ENCODE measurements at places on chromosomes 4 and X.

- DNase-seq: no peak
Measured at GRCh38 chr4:23038626-23039491, 346.1 kb downstream of the GBA3 start.

DNA sequence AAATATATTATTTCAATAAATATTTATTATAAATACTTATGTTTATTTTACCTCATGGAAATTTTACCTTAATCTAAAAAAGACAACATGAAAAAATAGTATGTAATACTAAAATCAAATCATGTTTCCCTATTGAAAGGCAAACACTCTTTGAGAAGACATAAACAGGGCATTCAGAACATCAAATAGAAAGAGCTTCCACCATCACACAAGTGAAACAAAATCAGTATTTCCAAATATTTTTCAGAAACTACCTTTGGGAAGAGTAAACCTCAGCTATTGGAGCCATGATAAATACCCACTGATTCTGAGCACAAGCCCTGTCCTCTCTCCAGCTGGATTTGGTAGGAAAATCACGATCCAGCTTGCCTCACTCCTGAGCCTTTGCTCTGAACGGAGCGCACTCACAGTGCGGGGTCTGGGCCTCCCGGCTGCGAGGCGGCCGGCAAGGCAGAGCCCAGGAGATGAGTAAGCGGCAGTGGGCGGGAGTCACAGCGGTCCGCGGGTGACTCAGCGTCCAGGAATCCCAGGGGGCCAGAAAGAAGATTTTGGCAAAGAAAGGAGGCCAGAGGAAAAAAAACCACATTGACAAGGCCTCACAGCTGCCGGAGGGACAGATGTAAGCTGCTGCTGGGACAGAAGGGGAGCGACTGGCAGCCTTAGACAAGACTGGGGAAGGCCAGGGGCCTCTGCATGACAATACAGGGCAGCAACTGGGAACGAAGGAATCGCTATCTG, 14.7 kb upstream of the ANXA5 start:
- DNase-seq: no peak

DNA sequence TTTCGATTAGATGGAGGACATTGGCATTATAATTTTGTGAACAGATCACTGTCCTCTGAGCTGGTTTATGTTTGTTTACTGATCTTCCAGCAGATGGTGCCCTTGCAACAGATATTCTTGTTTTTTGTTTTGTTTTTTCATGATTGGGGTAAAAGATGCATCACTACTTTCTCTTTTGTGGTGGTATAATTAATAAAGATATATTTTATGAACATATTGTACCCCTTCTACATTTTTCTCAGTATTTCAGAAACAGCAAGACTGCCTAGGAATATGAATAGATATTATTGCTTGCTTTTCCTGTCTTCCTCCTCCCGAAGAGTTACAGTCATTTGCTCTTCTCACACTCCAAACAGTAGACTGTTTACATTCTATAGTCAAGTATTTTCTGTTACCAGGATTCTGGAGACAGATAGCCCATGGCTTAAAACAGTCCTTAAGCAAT, 905.2 kb downstream of the TRAM1L1 start:
- no peak for DNase-seq

- DNase-seq: no peak
Measured at GRCh38 chrX:6382284-6382683, 152.6 kb downstream of the VCX3A start.

DNA sequence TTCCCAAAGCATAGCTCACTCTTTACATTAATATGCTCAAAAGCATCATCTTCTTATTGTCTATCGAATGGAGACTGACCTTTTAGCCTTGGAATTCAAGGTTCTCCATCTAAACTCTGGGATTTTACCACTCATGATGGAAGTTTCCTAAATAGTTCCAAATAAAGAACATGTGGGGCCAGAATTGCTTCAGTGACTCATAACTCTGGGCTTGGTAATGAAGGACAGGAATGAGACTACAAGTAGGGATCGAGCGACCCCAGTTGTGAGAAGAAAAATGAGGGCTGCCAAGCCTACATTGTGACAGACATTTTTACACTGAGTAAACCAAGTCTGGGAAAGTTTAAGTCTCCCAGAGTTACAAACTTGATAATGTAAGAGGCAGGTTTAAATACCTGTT, 269.9 kb downstream of the CBLL2 start:
- DNase-seq: no peak

DNA sequence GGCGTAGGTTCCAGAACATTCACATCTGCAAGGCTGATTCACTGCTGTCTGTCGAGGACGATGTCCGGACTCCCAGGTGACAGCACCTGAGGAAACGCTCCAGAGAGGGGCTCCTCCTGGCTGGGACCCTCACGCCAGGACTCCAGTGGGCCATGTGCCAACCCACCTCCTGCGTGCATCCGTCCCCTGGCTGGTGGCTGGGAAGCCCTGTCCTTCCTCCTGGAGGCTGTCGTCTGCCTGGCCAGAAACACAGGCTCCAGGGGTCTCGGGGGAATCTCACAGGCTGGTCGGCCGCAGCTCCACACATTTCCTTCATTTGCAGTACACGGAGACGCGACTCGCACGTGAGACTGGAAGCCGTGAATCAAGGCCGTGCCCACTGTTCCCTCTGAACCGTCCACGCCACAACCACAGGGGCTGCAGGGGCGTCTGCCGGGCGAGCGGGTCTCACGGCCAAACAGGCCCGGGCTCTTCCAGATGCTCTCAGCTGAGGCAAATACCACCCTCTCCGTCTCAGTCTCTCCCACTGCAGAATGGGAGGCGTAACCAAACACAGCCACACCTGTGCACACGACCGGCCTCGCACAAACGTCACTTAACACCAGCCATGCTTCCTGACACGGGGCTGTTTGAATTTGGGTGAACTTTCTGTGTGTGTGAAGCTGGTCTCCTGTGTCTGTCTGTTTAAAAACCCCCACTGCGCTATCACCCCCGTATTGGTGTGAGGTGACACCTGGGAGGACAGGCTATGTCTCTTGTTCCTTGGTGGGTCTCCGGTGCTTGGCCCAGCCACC, 38.7 kb upstream of the MXD4 start:
- DNase-seq: no peak

DNA sequence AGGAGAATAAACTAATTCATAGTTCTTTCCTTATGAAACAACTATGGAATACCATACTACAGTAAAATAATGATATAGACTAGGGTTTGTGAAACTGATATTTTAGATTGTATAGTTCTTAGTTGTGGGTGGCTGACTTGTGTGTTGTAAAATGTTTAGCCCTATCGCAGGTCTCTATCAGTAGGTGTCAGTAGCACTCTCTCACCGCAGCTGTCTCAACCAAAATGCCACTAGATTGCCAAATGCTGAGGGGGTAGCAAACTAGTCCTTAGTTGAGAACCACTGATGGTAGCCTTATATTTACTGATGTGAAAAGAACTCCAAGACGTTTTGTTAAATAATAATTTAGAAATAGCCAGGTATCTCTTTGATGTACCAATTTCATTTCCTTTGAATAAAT, 48.1 kb downstream of the RHOXF2B start:
- no peak for DNase-seq

DNA sequence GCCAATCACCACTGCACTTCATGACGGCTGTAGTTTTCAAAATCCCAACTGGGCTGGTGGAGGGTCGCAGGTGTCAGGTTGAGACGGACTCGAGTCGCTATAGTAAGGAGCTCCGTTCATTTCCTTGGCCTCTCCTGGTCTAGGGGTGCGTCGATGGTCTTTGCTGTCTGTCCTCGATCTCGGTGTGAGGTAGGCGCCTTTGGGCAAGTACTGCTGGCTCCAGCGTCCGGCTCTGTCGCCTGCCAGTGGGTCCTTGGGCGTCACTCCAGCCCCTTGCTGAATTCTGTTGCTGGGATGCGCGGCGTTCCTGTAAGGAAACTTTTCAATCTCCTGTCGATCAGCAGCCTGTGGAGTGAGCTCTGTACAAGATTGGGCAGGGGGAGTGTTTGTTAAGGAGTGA, 76.7 kb downstream of the CCNB3 start:
- no peak for DNase-seq

DNA sequence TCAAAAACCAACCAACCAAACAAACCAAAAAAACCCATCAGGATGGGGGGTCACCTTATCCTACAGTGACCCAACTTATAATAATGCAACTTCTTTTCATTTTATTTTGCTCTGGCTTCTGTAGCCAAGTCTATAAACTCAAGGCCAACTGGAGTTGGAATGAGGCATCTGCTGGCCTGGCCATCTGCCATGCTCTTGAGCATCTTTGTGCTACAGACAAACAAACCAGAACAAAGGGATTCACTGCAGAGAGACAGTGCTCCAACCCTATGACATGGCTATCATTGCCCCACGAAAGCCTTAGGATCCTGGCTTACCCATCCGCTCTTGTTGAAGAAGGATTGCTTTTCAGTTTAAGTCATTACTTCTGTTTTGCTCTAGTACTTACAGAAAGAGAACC, 49.2 kb upstream of the SCRG1 start:
- DNase-seq: no peak

GRCh38 chr4:20370274-20370673, 118.6 kb downstream of the SLIT2 start:
- DNase-seq: no peak

DNA sequence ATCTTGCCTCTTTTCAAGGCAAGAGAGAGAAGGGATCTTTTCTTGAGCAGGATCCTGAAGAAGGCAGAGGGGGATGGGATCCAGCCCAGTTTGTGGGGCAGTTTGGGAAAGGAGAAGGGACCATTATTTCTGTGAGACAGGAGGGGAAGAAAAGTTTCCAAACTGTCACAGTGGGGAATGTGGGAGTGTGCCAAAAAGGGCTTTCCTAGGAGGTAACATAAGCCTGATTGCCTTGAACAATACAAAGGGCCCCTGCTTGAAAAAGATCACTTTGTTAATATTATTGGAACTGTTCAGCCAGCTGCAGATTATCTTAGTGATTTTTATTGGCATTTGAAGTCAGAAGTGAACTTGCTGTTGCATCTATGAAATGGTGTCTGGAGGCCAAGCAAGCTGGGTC, 55.2 kb downstream of the MTM1 start:
- DNase-seq: no peak

GRCh38 chr4:24369507-24370029, 214.8 kb downstream of the DHX15 start:
- DNase-seq: no peak

GRCh38 chrX:125436855-125437254, 117.2 kb downstream of the TEX13C start:
- no peak for DNase-seq

DNA sequence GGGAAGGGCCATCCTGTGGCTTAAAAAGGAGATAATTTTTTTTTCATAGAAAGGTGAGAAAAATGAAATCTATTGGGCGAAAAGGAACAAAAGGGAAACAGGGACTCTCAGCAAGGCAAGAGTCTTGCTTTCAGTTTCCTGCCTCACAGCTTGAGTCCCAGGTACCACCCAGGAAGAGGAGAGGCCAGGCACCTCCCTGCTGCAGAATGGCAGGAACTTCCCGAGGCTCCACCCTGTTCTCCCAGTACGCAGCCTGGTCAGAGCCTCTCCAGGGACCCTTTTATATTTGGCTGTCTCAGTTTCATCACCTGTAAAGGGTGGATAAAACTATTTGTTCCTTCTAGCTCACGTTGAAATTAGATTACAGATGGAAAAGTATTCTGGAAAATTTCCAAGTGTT, 33.8 kb downstream of the UCHL1 start:
- no peak for DNase-seq

GRCh38 chr4:113452868-113453620, 308.5 kb downstream of the CAMK2D start:
- no peak for DNase-seq

All from NK-92 treated with Interleukin-12 subunit alpha and Interleukin-12 subunit beta, amount 100 ng/mL, for 24 hours (cell line).